ENCODE measurements at places on chromosomes 11 and 22.

- no peak for DNase-seq
Measured at GRCh38 chr22:25566898-25567235, 2.4 kb downstream of the GRK3 start.

DNA sequence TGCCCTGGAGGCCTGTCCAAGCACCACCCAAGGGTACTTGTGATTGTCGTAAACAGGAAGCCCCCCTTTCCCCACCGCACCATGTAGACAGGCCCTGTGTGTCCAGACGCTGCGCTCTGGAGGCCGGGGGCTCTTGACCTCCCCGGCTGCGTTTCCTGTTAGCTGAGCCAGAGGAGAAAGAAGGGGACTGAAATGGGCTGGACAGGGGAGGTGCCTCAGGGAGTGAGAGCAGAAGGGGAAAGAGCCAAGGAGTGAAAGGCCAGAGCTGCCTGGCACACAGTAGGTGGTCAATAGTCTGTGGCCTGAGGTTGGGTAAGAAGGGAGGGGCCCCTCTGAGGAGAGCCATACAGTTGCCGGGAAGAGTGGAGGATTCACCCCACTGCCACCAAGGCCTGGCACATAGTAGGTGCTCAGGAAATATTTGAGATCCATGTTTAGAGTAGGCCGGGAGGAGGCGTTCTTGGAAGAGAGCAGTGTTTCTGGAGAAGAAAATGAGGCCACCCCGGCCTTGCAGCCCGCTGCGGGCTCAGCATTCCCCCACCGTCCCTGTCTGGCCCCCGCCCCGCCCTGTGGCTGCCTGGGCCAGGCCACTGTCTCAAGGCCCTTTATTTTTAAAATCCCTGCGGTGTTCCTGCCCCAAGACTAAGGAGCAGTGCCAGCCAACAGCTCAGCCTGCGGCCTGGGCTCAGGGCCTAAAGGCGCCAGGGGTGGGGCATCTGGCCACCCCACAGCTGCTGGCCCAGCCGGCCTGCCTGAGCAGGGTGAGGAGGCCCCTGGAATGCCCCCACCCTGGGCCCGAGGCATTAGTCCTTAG is 13.6 kb upstream of the CDC42EP1 start:
- DNase-seq: no peak

- no peak for DNase-seq
Measured at GRCh38 chr11:78418584-78419211, 1.1 kb upstream of the GAB2 start.

DNA sequence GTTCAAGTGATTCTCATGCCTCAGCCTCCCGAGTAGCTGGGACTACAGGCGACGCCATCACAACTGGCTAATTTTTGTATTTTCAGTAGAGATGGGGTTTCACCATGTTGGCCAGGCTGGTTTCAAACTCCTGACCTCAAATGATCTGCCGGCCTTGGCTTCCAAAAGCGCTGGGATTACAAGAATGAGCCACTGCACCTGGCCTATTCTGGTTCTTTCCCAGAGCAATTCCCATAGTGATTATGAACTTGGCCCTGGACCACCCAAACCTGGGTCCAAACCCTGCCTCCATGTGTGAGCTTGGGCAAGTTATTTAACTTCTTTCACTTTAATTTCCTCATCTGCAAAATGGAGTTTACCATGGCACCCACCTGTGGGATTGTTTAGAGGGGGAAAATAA is 61.5 kb upstream of the HEPHL1 start:
- DNase-seq: no peak

GRCh38 chr11:85423316-85423715 is 203.8 kb downstream of the DLG2 start:
- no peak for DNase-seq

GRCh38 chr11:103993507-103993906 is 42.9 kb upstream of the DDI1 start:
- DNase-seq: no peak

- no peak for DNase-seq
Measured at GRCh38 chr22:24432059-24432853, 4.9 kb downstream of the ADORA2A start.

DNA sequence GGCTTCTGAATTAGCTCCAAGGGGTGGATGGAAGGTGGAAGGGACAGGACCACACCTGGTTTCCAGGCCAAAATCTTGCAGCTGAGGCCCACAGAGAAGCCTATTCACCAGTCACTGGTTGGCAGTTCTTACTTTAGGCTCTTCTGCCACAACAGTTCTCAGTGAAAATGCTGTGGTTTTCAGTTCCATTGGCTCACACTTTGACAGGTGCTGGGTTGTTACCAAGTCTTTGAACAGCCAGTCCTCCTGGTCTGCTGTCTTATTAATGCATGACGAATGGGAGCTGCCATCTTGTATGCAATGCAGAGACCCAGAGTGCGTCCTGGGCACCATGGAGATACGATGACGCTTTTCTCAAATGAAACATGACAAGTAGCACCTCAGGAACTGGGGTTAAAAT is 232.0 kb upstream of the ZBED5 start:
- no peak for DNase-seq

GRCh38 chr11:126630893-126631798 is 275.7 kb downstream of the ST3GAL4 start:
- DNase-seq: no peak

- no peak for DNase-seq
Measured at GRCh38 chr11:63682066-63683021, 1.0 kb downstream of the RTN3 start.

- DNase-seq: no peak
Measured at GRCh38 chr22:21009638-21010425, 5.1 kb upstream of the P2RX6 start.

GRCh38 chr11:69199583-69200315 is 44.0 kb downstream of the SMIM38 start:
- no peak for DNase-seq
